ENCODE measurements at places on chromosomes 4 and X.

DNA sequence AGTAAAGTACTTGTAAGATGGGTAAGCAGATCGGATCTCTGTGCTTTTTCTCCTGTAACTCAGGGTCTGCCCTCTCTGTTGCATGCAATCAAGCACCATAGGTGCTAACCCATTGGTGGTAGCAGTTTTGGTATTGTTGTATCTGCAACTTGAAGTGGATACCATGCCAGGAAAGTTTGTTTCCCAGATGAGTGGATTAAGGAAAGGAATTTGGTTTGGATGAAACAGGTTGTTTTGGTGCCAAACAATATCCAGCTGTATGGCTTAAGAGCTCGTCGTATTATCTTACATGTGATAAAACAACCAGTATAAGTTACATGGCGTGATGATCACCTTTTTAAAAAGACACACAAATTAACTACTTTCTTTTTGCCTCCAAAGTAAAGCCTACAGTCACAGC is 280.9 kb upstream of the TENM3 start:
- DNase-seq, result no peak

DNA sequence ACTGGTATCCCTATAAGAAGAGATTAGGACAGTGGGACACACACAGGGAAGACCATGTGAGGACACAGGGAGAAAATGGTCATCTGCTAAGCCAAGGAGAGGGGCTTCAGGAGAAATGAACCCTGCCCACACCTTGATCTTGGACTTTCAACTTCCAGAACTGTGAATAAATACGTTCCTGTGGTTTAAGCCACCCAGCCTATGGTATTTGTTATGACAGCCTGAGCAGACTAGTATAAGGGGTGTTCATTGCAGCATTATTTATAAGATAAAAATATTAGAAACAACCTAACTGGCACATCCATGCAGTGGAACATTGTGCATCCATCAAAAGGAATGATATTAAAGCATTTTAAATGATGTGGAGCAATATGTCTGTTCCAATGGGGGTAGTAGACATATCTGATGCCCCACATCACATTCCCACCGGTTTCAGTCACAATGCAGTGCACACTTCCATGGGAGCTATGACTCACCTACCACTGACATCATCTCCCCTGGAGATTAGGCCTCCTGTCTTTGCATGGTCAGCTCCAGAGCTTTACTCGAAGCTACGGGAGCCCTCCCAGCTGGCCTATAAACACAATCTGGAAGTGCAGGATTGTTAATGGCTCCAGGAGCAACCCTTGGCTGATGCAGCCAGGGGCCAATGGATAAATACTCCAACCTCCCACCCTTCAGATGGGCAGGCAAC is 38.9 kb upstream of the MAMLD1 start:
- DNase-seq, result peak; percentile 73

GRCh38 chr4:13364172-13364571 is 120.0 kb downstream of the RAB28 start:
- DNase-seq, result no peak

DNA sequence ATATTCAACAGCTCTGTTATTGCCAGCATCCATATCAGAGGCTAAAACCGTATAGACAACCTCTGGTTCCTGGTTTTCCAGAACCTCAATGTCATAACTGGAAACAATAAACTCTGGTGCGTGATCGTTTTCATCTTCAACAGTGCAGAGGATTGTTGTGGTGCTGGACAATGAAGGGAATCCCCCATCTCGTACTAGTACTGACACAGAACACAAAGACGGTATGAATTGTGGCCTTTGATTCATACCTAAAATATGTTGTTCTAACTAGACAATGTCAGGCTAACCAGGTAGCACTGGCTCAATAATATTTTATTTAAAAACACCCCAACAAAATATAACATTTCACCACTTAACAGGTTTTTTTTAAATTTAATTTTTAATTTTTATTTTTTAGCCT is 186.9 kb downstream of the DCHS2 start:
- DNase-seq, result no peak

DNA sequence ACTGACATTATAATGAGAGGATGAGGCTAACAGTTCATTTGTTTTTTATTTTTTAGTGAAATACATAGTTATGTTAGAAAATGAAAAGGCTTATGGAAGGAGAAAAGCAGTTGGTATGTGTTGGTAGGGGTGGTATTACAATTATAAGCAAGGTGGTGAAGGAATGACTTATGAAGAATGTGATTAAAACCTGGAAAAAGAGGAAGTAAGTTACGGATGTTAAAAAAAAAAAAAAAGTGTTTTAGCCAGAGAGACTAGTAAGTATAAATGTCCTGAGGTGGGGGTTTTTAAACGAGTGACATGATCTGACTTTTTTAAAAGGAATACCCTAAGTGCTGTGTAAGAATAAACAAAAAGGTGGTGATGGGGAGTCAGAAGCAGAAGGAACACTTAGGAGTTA is 206.8 kb downstream of the IL15 start:
- no peak for DNase-seq

- DNase-seq, result no peak
These were observed 138.0 kb upstream of the USP9X start for GRCh38 chrX:40947276-40947675.

DNA sequence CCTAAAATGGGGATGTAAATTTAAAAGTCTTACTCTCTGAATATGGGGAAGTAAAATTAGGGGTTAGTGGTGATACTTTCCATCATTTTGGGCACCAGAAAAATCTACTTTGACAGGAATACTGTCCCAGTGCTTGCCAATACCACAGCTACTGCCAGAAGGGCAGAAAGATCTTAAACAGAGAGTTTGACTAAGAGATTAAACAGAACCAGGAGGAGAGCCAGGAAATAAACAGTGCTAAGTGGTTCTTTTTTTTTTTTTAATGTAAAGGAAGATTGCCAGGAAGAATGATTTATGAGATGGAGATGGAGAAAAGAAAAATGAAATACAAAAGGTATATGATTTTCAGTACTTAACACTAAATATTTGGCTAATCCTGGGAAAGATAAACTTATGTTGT is 126.8 kb downstream of the RTL3 start:
- DNase-seq, result no peak

GRCh38 chrX:40106676-40107290 is 9.0 kb upstream of the BCOR start:
- DNase-seq, result peak; percentile 65

DNA sequence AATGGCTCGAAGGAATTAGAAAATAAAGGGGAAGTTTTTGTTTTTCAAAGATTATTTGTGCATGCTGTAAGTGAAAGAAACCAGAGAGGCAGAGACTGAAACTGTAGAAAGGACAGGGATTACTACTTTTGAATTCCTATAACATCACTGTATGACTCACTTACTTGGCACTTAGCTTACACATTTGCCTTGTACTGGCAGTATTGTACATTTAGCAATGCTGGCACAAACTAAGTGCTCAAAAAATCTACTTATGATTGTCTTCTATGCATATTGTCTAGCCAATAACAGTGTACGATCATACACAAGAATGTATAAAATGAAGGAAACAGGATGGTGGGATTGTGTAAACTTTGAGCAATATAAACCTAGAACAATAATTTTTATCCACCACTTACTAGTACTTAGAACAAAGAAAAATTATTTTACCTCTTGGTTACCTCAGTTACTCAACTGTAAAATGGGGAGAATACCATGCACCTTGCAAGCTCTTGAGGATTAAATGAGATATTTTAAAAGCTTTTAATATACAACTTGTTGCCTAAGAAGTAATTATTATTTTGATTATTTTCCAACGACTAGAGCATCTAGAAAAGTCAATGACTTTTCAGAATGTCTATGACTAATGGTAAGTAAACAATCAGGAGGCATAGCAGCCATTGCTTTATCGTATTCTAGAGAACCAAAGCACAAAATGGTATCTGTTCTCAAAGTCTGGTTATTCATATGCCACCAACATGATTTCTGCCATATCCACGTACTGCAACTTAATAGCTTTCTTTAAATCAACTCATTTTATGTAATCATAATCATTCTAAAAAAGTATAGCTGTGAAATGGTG is 4.7 kb downstream of the FAM120C start:
- no peak for DNase-seq

- no peak for DNase-seq
These were observed 247.5 kb downstream of the PDGFC start for GRCh38 chr4:156723951-156724668.

- DNase-seq, result peak; percentile 35
These were observed 22.0 kb downstream of the DHRSX start for GRCh38 chrX:2478546-2479419.

- DNase-seq, result no peak
These were observed 509.0 kb downstream of the PCDH19 start for GRCh38 chrX:99901091-99901490.

GRCh38 chrX:150680974-150681373 is 12.2 kb upstream of the MTMR1 start:
- DNase-seq, result no peak
